Nephron progenitor cell (in vitro differentiated cells): ENCODE measurements at places on chromosomes 5 and 9.
A peak's percentile ranks its signal among the peaks of the same experiment; 100 is the strongest.

- DNase-seq, result no peak
These were observed 463.7 kb upstream of the TLE4 start for GRCh38 chr9:79107911-79108676.

DNA sequence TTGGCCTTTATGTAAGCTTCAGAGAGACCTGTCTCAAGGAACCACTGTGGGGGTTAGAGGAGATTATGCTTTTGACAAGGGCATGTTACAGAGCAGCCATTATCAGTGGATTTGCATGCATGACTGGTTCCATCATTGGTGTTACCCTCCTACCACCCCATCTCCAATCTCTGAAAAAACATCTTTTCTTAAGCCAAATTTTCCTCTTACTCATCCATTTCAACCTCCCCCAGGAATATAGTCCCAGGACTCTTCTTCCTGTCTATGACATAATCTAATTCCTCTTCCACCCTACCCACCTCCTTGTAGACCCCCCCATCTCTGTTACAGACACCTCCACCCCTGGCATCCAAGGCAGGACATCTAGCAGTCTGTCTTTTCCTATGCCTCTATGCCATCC, 33.1 kb upstream of the ADRB2 start:
- no peak for DNase-seq

- no peak for DNase-seq
These were observed 3.2 kb upstream of the TNC start for GRCh38 chr9:115121181-115121580.

- DNase-seq, result no peak
These were observed 24.2 kb upstream of the ZBTB34 start for GRCh38 chr9:126836216-126836615.

- no peak for DNase-seq
These were observed 1.8 kb downstream of the CAVIN4 start for GRCh38 chr9:100579665-100580064.

DNA sequence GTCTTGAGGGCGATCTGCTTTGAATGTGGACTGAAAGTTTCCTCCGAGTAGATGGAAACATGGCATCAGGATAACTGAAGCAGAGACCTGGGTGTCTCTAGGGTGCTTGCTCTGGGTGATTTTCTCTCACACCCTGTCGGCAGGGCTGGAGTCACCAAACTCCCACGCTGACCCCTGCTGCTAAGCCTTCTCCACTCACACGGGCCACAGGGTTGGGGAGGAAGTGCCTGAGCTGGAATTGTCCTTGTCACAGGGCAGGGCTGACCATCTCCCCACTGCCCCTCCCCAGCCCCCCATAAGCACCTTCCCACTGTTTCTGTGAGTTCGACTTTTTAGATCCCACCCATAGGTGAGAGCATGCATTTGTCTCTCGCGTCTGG, 212.9 kb downstream of the FANCC start:
- no peak for DNase-seq

- peak; percentile 12 for DNase-seq
These were observed 78.8 kb downstream of the SNX24 start for GRCh38 chr5:122924203-122924602.

DNA sequence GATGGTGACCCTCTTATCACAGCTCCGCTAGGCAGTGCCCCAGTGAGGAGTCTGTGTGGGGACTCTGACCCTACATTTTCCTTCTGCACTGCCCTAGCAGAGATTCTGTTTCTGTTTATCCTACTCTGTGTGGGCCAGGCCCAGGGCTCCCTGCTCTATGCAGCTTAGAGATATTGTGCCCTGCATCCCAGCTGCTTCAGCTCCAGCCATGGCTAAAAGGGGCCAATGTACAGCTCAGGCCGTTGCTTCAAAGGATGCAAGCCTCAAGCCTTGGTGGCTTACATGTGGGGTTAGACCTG, 2030.7 kb upstream of the CDH9 start:
- DNase-seq, result no peak

DNA sequence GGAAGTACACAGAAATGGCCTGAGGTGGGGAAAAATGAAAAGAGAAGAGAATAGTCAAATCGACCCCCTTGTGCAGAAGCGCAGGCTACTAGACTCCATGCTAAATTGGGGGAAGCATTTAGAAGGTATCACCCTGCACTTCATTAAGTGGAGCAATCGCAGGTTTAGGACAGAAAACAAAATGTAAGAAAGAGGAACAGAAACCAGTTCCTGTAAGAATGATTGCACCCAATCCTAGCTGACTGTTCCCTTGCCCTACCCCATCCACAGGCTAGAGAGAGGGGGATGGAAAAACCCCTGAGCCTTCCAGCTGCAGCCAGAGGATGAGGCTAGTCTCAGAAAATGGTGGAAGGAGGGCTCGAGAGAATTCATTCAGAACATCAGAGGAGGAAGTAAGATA, 23.9 kb upstream of the PPP1R2B start:
- DNase-seq, result no peak

DNA sequence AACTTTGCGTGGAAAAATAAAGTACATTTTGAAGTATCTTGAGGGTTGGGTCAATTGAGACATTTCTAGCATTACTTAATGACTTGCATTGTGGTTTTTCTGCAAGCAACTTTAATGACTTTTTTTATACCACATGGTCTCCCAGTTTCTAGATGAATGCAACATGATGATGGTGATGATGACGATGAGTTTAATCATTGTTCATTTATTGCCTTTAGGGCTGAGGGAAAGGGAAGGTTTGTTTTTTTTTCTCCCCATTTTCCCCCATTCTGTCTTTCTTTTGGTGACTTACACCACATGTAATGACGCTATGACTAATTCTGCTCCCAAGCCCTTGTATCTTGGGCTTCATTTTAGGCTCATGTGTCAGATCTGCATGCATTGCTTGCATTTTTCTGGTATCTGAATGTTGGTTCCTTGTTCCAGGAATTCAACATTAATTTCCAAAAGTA, 57.7 kb upstream of the NXNL2 start:
- no peak for DNase-seq

DNA sequence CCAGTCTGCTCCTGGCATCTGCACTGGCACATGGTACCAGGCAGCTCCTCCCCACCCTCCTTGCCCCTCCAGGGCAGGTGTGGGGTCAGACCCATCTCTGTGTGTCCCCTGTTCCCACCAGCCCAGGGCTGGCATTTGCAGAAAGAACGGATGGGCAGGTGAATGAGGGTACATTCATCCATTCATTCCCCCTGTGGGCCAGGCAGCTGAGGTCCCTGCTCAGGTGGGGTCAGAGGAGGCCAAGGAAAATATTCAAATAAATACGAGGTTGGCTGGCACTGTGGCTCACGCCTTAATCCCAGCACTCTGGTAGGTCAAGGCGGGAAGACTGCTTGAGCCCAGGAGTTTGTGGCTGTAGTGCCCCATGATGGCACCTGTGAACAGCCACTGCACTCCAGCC, 25.0 kb upstream of the PHYKPL start:
- DNase-seq, result no peak

- peak; percentile 8 for DNase-seq
These were observed 414.3 kb downstream of the ANXA1 start for GRCh38 chr9:73565833-73566465.

- DNase-seq, result no peak
These were observed 409.0 kb downstream of the PRR16 start for GRCh38 chr5:120873083-120873482.

- no peak for DNase-seq
These were observed 19.8 kb downstream of the JADE2 start for GRCh38 chr5:134545070-134545868.

DNA sequence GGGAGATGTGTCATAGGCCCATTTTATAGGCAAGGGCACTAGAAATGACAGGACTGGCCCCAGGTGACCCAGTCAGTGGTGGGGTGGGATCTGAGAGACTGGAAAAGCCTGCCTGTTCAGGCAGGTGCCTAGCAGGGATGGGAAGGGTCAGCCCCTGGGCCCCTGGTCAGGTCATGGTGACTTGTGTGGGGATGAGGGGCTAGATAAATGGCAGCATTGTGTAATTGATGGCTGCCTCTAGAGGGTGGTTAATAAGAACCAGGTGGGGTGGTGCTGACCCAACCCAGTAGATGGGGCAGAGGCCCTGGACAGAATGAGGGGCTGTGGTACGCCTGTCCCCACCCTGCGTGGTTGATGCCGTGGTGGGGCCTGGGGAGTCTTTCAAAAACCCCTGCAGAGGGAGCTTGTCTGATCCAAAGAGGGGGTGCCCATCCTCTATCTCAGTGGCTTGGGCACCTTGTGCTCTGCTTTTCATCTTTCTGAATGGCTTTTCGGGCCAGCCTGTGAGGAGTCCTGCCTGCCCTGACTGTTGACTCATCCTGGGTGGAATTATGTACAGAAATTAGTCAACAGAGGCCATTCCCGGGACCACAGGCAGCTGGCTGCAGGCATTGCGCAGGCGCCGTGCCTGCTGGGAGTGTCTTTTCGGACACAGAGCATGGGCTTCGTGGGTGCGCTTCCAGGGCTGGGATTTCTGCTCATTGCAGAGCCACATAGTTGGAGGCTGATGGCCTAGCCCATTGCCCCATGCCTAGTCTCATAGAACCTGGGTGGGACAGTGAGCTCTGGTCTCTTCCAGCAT, 93.6 kb upstream of the PITX1 start:
- DNase-seq, result no peak

DNA sequence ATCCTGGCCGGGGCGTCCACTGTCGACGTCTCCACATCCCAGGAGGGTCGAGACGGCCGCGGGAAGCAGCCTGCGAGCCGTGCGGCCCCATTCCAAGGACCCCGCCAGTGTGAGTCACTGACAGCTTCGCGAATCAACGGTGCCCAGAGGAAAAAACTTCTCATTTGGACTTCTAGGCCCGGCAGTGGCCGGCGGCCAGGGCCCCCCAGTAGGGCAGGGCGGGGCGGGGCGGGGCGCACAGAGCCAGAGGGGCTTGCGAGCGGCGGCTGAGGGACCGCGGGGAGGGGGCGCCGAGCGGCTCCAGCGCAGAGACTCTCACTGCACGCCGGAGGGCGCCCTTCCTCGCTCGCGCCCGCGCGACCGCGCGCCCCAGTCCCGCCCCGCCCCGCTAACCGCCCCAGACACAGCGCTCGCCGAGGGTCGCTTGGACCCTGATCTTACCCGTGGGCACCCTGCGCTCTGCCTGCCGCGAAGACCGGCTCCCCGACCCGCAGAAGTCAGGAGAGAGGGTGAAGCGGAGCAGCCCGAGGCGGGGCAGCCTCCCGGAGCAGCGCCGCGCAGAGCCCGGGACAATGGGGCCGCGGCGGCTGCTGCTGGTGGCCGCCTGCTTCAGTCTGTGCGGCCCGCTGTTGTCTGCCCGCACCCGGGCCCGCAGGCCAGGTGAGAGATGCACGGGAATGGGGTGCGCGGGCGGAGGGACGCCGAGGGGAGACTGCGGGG, at the start of gene F2R:
TSS of gene F2R (plus strand) at position 391 of the 720 bp plus-strand sequence. CDS start at position 573, 182 bp downstream.
- peak; percentile 82 for DNase-seq

DNA sequence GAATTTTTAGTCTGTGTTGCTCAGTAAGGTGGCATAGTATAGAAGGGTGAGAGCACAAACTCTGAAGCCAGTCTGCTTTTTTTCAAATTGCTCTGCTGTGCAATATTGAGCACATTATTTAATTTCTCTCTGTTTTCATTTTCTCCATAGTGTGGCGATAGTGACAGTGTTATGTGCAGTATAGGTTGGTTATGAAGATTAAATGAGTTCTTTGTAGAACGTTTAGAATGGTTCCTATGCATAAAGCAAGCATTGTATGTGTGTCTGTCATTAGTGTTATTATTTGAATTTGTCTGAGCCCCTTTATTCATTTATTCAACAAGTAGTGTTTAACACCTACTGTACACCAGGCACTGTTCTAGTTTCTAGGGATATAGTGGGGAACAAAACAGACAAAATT, 9.2 kb downstream of the PRR16 start:
- DNase-seq, result no peak

DNA sequence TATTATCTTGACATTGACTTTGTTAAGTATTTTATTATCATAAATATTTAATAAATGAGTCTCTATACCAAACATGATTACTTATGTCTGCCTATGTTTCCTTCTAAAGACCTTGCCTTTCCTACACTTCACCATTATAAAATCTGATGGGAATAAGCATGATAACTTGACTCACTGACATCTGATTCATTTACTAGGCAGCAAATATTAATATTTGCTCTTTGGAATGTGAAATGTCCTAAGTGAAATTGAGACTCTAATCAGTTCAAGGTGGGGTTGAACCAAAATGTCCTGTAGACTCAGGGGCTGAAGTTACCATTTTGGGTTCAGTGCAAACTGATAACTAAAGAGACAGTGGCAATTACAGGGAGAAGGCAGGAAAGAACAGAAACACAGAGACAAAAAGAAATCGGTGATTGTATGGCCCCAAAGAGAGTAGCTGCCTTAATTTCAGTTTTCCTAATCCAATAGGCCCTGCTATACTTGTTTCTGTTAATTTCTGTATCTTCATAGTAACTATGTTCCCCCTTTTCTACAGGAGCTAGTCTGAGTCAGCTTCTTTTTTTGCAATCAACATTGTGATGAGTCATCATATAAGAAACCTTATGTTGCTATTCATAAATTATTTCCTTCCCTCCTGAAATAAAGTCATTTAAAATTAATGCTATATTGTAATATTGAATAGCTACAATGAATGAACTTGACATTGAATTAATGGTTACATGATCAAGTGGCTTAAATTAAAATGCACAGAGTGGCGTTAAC, 296.8 kb downstream of the PDE4D start:
- DNase-seq, result no peak

DNA sequence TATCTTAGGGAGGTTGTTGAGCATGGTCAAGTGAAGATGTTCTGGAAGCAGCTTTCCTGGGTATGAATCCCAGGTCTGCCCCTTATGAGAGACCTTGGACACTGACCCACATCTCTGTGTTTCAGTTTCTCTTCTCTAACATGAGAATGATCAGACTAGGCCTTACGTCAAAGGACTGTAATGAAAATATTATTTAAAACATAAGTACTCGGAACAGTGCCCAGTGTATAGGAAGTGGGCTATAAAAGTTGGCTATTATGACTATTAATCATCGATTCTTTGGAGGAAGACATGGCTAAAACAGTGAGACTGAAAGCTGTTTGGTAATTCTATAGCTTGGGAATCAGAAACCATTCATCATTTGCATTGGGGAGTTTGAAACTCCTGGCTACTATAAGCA, 65.3 kb upstream of the MYO10 start:
- no peak for DNase-seq

- DNase-seq, result no peak
These were observed 161.3 kb downstream of the NIPBL start for GRCh38 chr5:37037840-37038239.

GRCh38 chr9:13295556-13295955, 16.1 kb upstream of the MPDZ start:
- DNase-seq, result no peak

DNA sequence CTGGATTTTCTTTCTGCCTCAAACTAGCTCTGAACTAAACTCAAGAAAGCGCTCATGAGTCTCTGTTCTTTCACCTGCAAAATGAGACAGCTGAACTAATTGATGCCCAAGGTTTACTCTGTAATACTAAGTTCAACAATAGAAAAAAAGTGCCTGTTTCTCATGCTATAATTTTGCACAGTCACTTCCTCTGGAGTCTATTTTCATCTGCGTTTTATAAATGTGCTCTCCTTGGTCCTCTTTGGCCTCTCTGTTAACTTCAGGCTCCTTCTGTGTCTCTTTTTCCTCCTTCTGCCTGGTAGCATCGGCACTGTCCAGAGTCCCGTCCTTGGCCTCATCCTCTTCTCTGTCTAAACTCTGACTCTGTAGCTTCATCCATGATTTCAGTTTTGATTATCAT, 311.9 kb upstream of the TLE4 start:
- DNase-seq, result no peak

GRCh38 chr5:176636426-176636825, 6.0 kb downstream of the EIF4E1B start:
- no peak for DNase-seq

GRCh38 chr9:5073701-5074100, 88.6 kb downstream of the JAK2 start:
- DNase-seq, result no peak
